Panc1 (cell line): ENCODE measurements at places on chromosomes 11 and 22. TPM values are rescaled to one million over a fixed set of nuclear protein-coding genes. Genes with fewer than 3 reads are reported as not detected.
A peak's percentile ranks its signal among the peaks of the same experiment; 100 is the strongest.

DNA sequence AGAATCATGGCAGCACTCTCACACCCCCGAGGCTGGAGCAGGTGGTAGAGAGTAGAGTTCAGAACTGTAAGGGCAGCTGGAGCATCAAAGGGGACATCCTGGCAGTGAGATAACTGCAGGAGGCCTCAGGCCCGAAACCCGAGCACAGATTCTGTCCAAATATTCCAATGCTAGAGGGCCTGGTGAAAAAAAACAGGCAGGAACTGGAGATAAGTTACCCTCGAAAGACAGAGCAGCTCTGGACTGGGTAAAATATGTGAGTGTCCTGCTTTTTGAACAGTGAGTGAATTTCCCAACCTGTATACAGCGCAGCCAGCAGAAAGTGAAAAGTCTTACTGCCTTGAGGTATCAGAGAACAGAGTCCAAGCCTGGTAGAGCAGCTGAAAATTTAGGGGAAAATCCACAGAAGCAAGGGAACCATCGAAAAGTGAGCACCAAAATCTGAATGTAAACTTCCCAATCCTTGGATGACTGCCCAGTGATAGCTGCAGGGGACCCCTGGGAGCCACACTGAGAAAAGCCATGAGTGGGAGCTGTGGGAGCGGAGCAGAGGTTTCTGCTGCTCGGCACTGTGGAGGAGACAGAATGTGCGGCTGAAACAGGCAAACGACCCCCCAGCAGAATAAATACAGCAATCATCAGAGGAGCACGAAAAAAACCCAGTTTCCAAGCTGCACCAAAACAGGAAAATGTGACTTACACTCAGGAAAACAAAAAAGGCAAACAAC lies 50.6 kb downstream of the WNT11 start:
- no peak for DNase-seq

GRCh38 chr11:62687508-62688396 lies 1.6 kb downstream of the LRRN4CL start:
- no peak for DNase-seq

GRCh38 chr22:28314959-28315358 lies 364.7 kb downstream of the TTC28 start:
- DNase-seq = no peak

GRCh38 chr11:61332797-61333549 lies at the start of the genes DDB1 and TKFC:
Gene DDB1, minus strand, starts transcription at chr11:61333105. Its CDS starts 137 bp downstream, at chr11:61332968.
Gene TKFC, plus strand, starts transcription at chr11:61333228. Its CDS starts 1,501 bp downstream, at chr11:61334729.
- DNase-seq = peak; percentile 35

Gene CYP2D6
- 2.7 TPM for total RNA-seq
